H1 (cell line): ENCODE measurements at places on chromosomes 16 and 17.

- DNase-seq = no peak
These were observed 120.3 kb downstream of the MRM1 start for GRCh38 chr17:36721560-36722120.

- DNase-seq = no peak
These were observed 376.1 kb downstream of the SEC14L1 start for GRCh38 chr17:77516902-77517301.

DNA sequence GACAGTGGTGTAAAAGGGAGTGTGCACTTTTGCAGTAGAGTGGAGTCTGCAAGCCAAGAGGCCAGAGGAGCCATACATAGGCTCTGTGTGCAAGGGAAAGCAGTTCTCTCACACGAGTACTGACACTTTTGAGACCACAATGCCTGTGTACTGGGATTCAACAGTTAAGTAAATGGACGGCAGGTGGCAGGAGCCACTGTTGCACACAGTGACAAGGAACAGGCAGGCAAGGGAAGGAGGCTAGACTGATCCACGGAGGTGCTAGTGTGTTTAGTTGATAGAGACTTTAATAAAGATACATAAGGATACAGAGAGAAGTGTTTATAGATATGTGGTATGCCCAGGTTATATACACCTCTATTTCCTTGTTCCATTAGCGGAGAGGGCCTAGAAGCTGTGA is 67.0 kb downstream of the MPRIP start:
- no peak for DNase-seq

DNA sequence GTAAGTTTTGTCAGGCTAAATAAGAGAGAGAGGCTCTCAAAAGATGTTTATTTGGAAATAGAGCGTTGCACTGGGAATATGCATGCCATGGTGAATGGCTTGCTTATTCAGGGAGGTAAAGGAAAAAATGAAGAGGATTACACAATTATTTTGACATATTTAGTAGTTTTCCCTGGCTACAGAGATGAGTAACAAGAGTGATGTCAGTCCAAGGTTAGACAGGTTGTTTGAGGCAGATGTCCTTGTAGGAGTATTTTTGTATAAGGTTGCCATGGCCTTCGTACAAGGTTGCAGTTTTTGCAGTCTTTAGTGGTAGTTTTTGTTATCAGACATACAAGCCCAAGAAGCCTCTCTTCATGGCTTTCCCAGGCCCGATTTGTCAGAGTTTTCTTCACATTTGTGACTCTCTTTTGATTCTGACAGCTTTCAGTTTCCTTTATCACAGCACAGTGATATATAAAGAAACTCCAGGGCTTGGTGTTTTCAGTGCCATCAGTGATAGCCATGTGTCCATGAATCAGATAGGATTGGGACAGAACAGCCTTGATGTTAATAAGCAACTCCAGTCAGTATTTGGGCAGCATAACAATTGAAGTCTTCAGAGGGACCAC is 18.7 kb upstream of the LGALS9 start:
- DNase-seq = no peak

DNA sequence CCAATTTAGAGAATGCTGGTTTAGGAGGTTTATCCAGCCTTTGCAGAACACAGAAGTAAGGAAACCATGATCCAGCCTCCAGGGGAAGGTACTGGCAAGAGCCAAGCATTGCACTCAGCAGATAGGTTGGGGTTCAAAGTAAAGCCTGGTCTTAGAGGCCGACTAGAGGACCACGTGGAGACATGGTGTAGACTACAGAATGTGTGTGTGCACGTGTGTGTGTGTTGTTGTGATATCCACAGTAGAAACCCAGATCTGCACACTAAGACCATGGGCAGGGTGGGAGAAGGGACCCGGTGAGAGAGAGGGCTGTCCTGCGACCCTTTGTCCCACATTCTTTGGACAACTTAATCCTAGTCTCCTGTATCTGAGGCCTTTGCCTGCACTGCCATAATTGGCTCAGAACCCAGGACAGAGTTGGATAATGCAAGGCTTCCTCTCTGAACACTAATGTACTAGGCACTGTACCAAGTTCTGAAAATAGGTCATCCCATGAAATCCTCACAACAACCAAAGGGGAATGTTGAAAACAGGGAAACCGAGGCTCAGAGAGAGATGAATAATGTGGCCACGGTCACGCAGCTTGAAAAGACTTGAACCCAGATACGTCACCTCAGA is 325.1 kb upstream of the HSBP1 start:
- DNase-seq = no peak

GRCh38 chr17:65564793-65565192 is 3.3 kb upstream of the AXIN2 start:
- no peak for DNase-seq

GRCh38 chr16:48479329-48479728 is 94.1 kb upstream of the SIAH1 start:
- no peak for DNase-seq

GRCh38 chr16:87490096-87490798 is 2.6 kb downstream of the ZCCHC14 start:
- DNase-seq = no peak

DNA sequence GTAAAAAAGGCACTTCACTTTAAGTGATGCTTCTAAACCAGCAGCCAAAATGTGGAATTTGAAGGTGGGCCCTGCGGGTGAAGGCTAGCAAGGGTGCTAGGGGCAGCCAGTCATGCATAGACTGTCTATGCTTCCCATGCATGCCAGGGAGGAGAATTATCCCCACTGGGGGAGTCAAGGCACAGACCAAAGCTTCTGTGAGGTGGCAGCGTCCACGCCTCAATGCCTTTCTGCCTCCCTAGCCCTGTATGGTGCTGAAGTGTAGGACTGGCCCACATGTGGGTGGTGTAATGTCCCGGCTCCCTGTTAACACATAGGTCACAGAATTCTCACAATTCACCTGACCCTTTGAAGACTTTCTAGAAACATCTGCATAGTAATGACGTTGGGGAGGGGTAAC is 1.9 kb downstream of the HS3ST2 start:
- DNase-seq = no peak

GRCh38 chr17:36941265-36942010 is 4.2 kb downstream of the LHX1 start:
- DNase-seq = no peak

- DNase-seq = no peak
These were observed 29.8 kb upstream of the HS3ST3A1 start for GRCh38 chr17:13631529-13631928.

GRCh38 chr16:76345163-76345661 is 68.0 kb downstream of the CNTNAP4 start:
- DNase-seq = no peak

- DNase-seq = no peak
These were observed 1.1 kb downstream of the TSEN54 start for GRCh38 chr17:75517297-75517865.

DNA sequence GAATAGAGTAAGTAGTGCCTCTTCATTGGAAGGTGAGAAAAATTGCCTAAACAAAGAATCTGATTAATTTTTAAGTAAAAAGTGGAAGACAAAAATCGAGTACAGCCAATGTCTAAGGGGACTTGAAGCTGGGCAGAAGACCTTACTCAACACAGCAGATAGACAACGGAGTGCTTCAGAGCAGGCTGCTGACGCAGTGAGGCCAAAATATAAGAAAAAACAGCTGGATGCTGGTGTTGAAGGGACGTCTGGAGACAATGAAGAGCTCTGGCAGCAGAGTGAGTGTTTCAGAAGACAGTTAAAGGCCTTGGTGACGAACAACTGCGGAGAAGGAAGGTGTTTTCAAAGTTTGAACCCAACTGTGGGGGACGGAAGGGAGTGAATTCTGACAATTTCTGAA is 169.8 kb downstream of the MRTFB start:
- no peak for DNase-seq

DNA sequence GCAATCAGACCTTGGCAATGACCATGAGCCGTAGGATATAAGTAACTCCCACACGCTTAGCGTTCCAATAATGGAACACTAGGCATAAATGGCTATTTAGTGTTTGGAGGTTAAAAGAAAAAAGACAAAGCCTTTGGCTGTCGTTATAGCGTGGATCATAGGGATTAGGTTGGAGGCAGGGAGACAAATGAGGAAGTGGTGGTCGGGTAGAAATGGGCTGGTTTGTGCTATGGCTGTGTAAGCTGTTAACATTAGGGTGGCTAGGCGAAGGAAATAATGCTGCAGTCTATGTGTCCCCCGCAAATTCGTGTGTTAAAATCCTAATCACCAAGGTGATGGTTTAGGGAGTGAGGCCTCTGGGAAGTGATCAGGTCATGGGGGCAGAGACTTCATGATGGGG is 120.4 kb upstream of the IRX6 start:
- DNase-seq = no peak

- no peak for DNase-seq
These were observed 110.7 kb upstream of the FAM20A start for GRCh38 chr17:68711858-68712257.

- DNase-seq = no peak
These were observed 309.5 kb upstream of the PMFBP1 start for GRCh38 chr16:72481419-72481818.

DNA sequence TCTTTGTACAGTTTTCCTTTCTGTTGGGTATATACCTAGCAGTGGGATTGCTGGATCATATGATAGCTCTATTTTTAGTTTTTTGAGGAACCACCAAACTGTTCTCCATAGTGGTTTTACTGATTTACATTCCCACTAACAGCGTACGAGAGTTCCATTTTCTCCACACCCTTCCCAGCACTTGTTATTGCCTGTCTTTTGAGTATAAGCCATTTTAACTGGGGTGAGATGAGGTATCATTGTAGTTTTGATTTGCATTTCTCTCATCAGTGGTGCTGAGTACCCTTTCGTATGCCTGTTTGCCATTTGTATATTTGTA is 887 bp upstream of the EVI2B start:
- no peak for DNase-seq

- DNase-seq = no peak
These were observed 22.1 kb downstream of the TRIM25 start for GRCh38 chr17:56891751-56892150.

GRCh38 chr17:83083368-83084201 is 4.2 kb downstream of the METRNL start:
- no peak for DNase-seq

DNA sequence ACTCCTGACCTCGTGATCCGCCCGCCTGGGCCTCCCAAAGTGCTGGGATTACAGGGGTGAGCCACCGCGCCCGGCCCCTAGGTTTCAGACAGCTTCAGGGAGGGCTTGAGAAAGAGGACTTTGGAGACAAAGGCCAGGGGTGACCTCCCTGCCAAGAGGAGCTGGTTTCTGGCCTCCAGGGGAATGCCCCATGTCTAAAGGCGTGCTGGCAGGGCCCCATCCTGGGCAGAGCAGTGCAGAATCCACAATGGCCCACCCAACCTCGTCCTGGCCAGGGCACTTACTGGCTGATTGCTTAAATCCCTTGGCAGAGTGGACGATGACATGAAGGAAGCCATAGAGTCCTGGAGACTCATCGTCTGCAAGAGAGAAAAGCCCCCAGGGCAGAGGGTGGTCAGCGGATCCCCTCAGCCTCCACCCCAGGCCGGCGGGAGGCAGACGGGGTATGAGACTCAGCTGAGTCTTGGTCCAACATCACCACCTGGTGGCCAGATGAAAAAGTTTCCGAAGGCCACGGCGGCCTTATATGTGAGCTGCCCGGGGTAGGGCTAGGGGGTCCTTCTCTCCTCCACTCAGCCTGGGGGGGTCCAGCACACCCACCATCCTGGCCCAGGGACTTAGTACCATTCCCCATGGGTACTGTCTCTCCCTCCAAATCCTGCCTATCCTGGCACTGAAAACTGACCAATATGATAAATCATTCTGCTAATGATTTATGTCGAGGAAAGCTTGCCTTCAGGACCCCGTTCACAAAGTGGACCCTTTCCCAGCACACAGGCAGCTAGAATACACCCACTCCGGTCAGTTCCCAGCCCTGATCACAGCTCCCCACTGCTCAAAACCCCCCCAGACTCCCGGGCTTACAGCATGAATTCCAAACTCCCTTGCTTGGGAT is 59.1 kb downstream of the TIMM22 start:
- no peak for DNase-seq

DNA sequence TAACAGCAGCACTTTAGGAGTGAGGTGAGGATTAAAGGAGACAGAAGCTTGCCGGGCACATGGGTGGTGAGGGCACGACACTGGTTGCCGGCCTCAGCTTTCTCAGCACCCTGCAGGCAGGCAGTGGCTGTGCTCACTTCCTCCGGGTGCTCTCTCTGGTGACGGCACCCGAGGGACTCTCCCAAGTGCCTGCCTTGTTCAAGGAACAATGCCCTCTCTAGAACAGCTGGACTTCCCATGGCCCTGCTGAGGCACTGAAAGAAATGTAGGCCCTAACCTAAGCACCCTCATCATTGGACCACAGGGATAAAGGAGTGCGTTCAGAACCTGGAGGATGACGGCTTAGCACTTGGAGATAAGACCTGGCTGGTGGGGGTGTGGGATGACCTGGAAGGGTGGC is 72.7 kb downstream of the N4BP1 start:
- DNase-seq = peak; percentile 41

DNA sequence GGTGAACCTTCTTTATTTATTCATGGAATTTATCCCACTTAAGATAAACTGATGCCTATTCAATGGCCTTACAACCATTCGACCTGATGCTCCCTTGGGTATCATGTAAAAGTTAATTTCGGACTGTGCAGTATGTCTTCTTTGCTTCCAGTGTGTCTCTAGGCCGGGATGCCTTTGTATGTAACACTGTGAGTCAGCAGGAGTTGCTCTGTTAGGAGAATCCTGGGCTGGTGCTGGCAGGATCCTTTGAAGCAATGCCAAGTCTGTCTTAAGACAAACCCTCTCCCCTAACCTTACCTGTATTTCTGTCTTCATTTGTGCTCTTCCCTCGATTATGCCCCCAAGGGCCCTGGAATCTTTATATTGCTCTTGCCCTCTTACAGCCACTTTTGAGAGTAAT is 37.9 kb upstream of the ABCA8 start:
- DNase-seq = no peak

GRCh38 chr16:83779886-83780285 is 27.9 kb upstream of the HSBP1 start:
- no peak for DNase-seq

DNA sequence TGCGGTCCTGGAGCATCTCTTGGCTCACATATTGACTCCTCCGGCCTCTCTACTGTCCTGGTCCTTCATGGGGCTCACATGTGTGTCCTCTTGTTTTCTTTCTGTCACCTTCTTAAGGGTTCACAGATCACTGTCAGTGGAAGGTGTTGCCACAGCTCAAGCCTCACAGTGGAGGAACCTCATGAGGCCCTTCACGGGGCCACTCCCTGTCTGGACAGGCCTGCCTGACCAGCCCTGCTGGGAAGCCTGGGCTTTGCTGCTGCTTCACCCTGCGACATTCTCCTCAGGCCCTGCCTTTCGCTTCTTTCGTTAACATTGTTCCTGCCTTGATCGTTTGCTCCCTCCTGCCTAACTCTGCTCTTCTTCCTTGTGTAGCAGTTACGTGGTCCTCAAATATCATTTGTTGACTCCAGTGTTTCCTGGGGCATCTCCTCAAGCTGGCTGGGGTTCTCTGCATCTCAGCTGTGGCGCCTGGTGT is 55.9 kb downstream of the WDR45B start:
- DNase-seq = no peak
